ENCODE measurements at places on chromosomes 5 and 9.

GRCh38 chr5:175674731-175675346, 17.0 kb downstream of the HRH2 start:
- no peak for DNase-seq

GRCh38 chr5:179323026-179323870, 22.0 kb downstream of the ADAMTS2 start:
- no peak for DNase-seq

DNA sequence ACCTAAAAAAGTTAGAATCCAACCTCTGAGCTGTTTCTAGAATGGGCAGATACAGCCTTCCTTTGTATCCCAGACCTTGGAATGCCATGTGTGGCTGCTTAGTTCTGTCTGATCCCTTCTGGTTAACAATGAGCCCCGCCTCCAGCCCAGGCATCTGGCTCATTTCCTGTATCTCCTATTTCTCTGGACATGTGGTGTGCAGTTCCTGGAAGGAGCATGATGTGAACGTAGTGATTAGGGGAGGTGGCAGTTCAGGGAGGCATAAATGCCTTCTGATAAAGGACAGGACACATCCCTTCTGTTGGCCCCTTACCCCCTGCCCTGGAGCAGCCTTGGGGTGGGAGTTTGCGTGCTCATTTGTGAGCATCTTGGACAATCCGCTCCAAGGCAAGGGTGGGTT, 243.0 kb downstream of the ZSWIM6 start:
- no peak for DNase-seq

DNA sequence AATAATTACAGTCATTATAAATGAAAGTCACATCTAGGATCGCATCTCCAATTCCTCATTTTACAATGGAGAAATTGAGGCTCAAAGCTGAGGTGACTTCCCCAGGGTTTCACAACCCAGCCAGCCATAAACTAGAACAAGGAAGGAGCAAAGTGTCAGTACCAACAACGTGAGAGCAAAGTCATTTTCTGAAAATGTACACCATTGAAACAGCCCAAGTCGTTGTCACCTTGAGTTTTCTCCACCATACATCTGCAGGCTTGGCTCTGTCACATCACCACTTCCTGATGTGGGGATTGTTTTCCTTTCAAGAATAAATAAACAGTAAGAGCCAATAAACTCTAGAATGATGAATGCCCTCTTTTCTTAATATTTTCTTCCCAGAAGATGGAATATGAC, 184.5 kb upstream of the PTGER4 start:
- DNase-seq = no peak

DNA sequence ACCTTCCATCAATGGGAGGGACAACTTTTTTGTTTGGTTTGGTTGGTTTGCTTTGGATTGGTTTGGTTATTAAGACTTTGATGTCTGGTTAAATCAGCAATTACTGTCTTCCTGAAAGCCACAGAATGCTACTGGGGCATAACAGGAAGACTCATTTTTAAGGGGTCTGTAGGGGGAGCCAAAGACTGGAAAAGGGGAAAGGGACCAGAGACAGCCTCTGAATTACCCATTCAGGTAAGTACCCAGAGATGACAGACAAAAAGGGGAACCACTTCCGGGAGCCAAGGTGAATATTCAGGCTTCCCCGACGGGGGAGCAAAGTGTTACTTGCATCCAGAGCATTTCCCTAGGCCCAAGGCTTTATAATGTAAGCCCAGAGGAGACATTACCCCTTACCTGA, 4.6 kb upstream of the FEM1C start:
- no peak for DNase-seq

DNA sequence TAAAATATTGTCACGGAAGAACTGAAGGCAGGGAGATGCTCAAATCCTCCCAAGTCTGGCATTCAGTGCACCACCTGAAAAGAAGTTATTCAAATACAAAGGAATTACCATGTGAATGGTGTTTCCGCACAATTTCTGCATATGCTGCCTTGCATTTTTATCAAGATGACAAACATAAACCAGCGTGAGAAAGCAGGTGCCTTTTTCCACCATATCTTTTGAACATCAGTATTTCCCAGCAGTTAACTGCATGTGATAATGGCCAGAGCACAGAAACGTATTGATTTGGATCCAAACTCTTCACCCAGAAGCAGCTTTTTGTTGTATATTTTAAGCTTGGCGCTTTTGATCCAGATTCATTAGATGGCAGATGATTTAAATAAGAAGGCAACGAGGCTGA, 808.0 kb downstream of the TLE1 start:
- DNase-seq = no peak

GRCh38 chr5:178577376-178577839, 12.8 kb downstream of the COL23A1 start:
- no peak for DNase-seq

GRCh38 chr5:146369691-146370090, 31.1 kb downstream of the POU4F3 start:
- DNase-seq = no peak

DNA sequence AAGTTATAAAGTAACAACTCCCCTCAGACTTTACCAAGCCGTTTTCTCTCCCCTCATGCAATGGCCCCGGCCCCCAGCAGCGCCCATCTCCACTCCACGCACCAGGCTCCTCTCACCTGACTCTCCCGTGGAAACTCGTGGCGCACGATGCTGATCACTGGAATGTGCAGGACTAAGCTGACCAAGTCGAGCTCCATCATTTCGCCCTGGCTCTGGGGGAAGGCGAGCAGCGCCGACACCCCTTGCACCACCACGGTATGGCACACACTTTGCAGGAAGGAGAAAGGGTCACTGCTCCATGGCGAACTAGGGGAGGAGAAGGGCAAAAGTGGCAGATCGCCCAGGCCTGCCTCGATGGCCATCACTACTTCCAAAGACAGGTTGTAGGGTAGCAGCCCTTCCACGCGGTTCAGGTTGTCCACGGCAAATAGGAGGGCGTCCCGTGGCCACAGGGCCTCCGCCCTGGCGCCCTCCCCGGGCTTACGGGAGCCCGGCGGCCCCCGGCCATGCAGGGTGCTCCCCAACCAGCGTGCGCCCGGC, 1.2 kb downstream of the GRIN3A start:
- no peak for DNase-seq

GRCh38 chr9:17627641-17628040, 48.8 kb downstream of the SH3GL2 start:
- DNase-seq = no peak
